ENCODE measurements at places on chromosomes 1 and 21.

DNA sequence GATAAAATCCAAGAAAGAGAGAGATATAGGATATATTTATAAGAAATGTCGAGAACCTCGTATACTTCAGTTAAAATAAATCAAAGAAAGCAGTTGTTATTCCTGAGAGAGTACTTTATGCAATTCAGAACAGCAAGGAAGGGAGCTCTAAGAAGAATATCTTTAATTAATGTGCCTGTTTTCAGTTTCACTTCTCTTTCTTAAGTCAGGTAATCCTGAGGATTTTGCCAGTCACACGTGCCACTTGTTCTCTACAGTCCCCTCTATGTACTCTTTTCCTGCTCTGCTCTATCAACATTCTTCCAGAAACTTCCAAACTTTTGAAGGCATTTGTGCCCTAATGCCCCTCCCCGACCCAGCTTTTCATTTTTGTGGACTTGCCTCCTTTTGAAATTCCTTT is 211.9 kb downstream of the AKT3 start:
- no peak for DNase-seq

DNA sequence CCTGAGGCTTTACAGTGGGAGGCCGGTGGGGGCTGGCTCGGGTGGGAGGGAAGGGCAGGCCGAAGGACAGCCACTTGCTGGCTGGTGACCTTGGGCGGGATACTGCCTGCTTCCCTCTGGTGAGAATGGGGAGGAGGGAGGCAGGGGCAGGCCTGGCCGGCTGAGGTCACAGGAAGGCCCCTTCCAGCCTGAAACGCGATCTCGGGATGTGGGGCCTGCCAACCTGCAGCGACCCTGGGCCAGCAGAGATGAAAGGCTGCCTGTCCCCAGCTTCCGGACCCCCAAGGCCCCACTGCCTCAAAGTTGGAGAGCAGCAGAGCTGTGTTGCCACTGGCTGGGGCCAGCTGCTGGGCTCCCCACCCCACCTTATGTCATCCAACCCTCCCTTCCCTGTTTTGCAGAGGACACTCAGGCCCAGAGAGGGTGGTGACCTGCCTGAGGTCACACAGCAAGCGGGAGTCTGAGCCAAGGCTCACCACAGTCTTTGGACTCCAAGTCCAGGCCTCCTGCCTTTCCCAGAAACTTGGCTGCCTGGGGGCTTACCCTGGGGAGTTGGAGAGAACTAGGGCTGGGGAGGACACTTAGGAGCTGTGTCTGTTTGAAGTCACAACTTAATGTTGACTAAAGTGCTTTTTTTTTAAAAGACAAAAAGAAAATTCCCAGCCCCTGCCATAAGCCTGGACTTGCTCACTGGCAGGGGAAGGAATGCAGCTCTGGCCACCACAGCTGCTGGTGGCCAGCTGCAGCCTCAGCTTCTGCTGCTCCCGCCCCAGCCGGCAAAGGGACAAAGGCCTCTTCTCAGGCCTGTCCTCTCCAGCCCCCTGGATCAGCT is 14.8 kb upstream of the WASF2 start:
- DNase-seq, result no peak

GRCh38 chr1:234769284-234769985 is 159.5 kb upstream of the IRF2BP2 start:
- DNase-seq, result no peak

- no peak for DNase-seq
Measured at GRCh38 chr1:214496126-214496525, 55.3 kb downstream of the PTPN14 start.

DNA sequence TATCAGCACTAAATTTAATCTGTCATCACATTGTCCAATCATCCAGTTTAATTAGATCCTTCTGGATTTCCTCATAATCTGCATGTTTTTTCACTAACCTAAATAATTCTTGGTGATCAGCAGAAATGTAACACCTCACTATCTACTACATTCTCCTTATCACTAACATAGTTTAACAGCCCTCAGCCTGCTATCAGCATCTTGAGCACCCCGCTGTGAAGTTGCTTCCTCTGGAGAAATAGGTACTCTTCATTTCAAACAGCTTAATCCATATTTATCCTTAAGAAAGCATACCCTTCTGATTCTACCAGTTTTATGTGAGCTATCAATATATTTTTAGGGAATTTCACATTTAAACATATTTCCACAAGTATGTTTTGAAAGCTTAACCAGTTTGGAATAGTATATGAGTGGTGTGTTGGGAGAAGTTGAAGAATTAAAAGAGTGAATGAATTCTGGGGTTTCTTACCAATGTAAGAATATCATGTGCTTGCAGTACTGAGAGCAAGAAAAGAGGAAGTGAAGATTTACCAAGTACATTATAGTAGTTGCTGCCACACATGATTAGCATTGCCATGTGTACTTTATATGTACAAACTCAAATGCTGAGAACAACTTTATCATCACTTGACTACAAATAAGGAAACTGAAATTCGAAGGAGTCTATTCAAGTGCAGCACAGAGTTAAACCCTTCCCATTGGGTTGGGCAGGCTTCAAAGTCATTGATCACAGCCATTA is 771.1 kb upstream of the ADGRL4 start:
- no peak for DNase-seq

All from erythroblast (primary cell).